ENCODE measurements at places on chromosomes 11 and 22. TPM values are rescaled to one million over a fixed set of nuclear protein-coding genes. Genes with fewer than 3 reads are reported as not detected.

The APOBEC3G gene
- 13.3 TPM for total RNA-seq

The SUSD2 gene
- total RNA-seq, result 7.9 TPM

The KLHDC7B gene
- 0.29 TPM for total RNA-seq

The ANO1 gene
- total RNA-seq, result 95.0 TPM

The SPDYC gene
- total RNA-seq, result not detected

The NUDT8 gene
- 12.0 TPM for total RNA-seq

- H3K4me3 ChIP-seq, result no peak overlapping the region
- DNase-seq, result no peak
- H3K4me1 ChIP-seq, result no peaks in the 10 kb centered on the region
- no peak overlapping the region for H3K27ac ChIP-seq
- no peaks in the 10 kb centered on the region for H3K27me3 ChIP-seq
- no peaks in the 10 kb centered on the region for H3K36me3 ChIP-seq
These were observed 9.2 kb downstream of the CLDN5 start for GRCh38 chr22:19514831-19515565.

DNA sequence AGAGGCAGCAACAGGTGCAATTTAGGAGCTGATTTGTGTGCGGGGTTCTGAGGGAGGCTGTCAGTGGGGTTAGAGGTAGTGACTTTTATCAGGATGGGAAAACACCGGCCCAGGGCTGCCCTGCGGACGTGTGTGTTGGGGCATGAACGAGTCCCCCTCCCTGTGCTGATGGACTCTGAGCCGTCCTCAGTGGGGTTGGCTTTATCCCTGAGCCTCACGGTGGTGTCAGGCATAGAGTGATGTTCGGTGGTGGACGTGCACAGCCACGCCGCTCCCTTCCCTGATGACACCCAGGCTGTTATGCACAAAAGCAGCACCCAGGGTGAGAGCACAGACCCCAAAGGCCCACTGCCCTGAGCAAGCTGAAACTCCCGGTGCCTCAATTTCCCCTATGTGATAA, 809.1 kb downstream of the BRD1 start:
- no peaks in the 10 kb centered on the region for H3K27me3 ChIP-seq
- peak; percentile 48 for DNase-seq

DNA sequence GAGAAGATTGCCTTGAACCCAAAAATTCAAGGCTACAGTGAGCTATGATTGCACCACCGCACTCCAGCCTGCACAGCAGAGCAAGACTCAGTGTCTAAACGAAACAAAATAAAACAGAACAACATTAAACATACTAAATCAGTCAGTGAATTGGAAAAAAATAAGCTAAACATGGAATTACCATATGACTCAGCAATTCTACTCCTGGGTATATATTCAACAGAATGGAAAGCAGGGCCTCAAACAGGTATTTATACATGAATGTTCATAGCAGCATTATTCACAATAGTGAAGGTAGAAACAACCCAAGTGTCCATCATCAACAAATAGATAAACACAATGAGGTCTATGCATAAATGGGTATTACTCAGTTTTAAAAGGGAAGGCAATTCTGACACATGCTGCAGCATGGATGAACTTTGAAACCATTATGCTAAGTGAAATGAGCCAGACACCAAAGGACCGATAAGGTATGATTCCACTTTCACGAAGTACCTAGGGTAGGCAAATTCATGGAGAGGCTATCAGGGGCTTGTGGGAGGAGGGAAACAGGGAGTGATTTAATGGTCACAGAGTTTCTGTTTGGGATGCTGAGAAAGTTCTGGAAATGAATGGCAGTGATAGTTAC, 15.5 kb downstream of the NTM start:
- H3K4me3 ChIP-seq, result no peak overlapping the region
- H3K36me3 ChIP-seq, result no peaks in the 10 kb centered on the region
- H3K4me1 ChIP-seq, result no peaks in the 10 kb centered on the region

DNA sequence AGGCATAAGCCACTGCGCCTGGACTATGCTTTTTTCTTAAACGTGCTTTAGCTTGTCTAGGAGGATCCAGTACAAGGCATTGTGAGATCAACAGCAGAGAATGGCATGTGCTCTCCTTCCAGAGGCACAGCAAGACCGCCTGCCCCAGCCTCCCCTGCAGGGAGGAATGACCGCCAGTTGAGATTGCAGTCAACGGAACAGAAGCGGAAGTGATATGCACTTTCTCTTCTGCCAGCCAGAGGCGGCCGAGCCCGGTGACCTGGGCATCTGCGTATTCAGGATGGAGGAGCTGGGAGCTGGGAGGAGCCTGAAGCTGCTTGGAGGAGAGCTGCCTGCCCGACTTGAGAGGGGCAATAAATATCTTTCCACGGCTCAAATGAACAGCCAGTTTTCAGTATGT, 243.0 kb downstream of the CTTN start:
- H3K36me3 ChIP-seq, result no peaks in the 10 kb centered on the region
- DNase-seq, result no peak
- no peaks in the 10 kb centered on the region for H3K27me3 ChIP-seq
- no peak overlapping the region for H3K27ac ChIP-seq
- no peak overlapping the region for H3K4me3 ChIP-seq
- no peaks in the 10 kb centered on the region for H3K4me1 ChIP-seq

GRCh38 chr22:32583921-32584335, 109.3 kb downstream of the FBXO7 start:
- no peaks in the 10 kb centered on the region for H3K36me3 ChIP-seq
- H3K27ac ChIP-seq, result peak overlapping the region; percentile 48
- H3K4me1 ChIP-seq, result no peaks in the 10 kb centered on the region
- no peaks in the 10 kb centered on the region for H3K27me3 ChIP-seq

- H3K36me3 ChIP-seq, result no peaks in the 10 kb centered on the region
- no peak overlapping the region for H3K4me3 ChIP-seq
- DNase-seq, result no peak
- H3K27ac ChIP-seq, result peak overlapping the region; percentile 33
These were observed 2.9 kb downstream of the POU2AF3 start for GRCh38 chr11:111301004-111301841.

- no peaks in the 10 kb centered on the region for H3K36me3 ChIP-seq
- no peaks in the 10 kb centered on the region for H3K4me1 ChIP-seq
- no peaks in the 10 kb centered on the region for H3K27me3 ChIP-seq
These were observed 15.3 kb upstream of the RASL10A start for GRCh38 chr22:29330753-29331152.

- no peaks in the 10 kb centered on the region for H3K4me1 ChIP-seq
- no peaks in the 10 kb centered on the region for H3K36me3 ChIP-seq
- H3K27me3 ChIP-seq, result no peaks in the 10 kb centered on the region
- H3K27ac ChIP-seq, result peak overlapping the region; percentile 76
- H3K4me3 ChIP-seq, result no peak overlapping the region
These were observed 50.5 kb downstream of the MAPK1 start for GRCh38 chr22:21816787-21817496.

DNA sequence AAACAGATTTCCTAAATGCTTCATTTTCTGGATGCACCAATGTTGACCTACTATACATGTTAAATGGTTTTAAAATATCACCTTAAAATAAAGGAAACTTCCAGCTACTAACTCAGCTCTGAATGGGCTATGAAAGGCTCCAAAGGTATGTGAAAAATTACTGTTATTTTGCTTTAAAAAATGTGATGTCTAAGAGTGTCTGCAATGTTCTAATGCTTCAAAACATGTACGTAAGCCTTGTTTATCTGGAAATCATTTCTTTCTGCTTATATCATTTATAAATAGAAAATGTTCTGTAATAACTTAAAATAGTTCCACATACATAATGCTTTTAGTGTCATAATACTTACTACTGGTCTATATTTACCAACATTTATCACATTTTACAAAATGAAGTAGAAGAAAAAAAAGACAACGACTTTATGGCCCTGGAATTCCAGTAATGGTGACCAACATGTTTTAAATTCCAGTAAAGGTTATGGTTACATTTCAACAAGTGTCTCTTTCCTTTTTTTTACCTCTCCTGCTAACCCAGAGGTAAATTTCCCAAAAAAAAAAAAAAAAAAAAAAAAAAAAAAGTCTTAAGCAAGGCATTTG, 2.5 kb downstream of the BDNF start:
- no peak for DNase-seq
- H3K27ac ChIP-seq, result no peak overlapping the region
- H3K36me3 ChIP-seq, result no peaks in the 10 kb centered on the region

GRCh38 chr22:28408709-28409108, 270.9 kb downstream of the TTC28 start:
- no peak for DNase-seq
- no peaks in the 10 kb centered on the region for H3K36me3 ChIP-seq
- no peaks in the 10 kb centered on the region for H3K27me3 ChIP-seq
- no peaks in the 10 kb centered on the region for H3K4me1 ChIP-seq

DNA sequence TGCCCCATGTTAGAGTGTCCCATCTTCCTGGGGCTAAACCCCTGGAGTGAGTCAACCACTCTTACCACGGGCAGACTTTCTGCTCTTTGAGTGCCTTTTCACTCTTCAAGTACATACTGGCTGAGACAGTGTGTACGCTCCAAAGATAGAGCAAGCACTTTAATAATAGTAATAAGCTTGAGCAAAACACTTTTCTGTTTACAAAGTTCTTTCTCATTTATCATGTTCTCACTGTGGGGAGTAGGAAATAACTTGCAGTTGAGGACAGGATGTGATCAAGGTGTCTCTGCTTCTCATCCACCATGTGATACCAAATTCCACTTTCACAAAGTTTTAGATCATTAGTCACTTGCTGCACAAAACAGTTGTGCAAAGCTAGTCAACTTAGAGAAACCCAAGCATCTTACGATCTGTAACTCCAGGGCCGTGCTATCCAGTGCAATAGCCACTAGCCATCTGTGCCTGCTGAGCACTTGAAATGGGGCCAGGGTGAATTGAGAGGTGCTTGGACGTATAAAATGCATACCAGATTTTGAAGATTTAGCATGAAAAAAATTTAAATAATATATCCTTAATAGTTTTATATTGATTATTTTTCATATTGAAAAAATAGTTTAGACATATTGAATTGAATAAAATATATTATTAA, 135.3 kb downstream of the KIF18A start:
- no peak for DNase-seq
- no peak overlapping the region for H3K27ac ChIP-seq
- H3K36me3 ChIP-seq, result no peaks in the 10 kb centered on the region
- no peak overlapping the region for H3K4me3 ChIP-seq

DNA sequence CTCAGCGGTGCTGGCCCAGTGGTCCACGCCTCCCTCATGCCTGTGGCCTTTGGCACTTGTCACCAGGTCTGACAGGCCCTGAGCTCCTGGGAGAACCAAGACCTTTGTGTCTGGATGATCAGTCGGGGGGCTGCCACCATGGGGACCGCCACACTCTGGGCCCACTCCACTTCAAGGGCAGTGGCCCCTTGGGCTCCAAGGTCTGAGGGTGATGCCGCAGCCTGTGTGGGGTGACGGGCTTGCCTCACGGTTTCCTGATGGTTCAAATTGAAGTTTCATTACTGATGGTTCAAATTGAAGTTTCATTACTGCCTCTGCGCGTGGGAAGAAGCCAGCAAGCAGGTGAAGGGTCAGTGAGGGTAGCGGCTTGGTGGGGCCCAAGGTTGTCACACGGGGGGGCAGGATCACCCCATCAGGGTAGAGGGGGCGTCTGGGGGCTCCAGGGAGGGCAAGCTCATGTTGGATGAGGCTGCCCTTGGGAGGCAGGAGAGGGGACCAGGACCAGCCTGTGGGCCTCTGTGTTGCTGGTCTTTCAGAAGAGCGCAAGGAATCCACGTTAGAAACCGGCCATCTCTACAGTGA, 27.5 kb downstream of the TRMU start:
- no peak overlapping the region for H3K27ac ChIP-seq
- H3K27me3 ChIP-seq, result no peaks in the 10 kb centered on the region
- H3K4me1 ChIP-seq, result no peaks in the 10 kb centered on the region
- no peak for DNase-seq
- H3K4me3 ChIP-seq, result no peak overlapping the region

- H3K4me3 ChIP-seq, result no peak overlapping the region
- no peaks in the 10 kb centered on the region for H3K36me3 ChIP-seq
- H3K27ac ChIP-seq, result no peak overlapping the region
- no peaks in the 10 kb centered on the region for H3K27me3 ChIP-seq
- DNase-seq, result no peak
These were observed 56.5 kb upstream of the FIBIN start for GRCh38 chr11:26937386-26937785.

DNA sequence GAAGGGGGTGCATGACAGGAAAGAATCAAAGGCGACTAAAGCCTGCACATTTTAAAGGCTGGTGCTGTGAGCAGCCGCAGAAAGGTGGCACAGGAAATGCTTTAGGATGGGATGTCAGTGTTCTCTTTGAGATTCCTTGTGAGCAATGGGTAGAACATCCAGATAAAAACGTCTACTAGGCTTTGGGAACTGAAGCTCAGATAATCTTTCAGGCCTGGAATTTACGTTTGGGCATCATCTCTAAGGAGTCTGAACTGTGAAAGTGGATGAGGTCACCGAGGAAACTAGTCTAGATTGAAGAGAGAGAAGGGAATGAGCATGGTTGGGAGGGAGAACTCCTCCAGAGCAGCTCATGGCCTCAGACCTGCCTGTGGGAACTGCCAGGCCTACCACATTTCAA, 65.7 kb downstream of the FLI1 start:
- H3K4me3 ChIP-seq, result no peak overlapping the region
- no peak for DNase-seq
- H3K27me3 ChIP-seq, result peaks cover 5% of the 10 kb centered on the region

DNA sequence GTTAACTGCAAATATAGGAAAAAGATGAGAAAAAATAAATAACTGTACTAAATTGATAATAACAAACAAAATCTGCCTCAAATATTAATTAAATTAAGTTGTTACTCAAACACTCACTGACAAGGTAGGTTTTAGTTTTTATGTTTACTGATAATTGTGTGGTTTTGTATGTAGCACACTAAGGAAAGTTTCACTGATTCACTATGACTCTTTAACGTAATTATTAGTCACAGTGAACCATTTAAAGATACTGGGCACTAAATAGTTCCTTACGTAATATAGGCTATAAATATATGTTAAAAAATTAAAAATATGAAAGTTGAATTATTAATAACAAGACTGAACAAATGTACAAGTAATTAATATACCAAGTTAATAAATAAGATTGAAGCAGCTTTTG, 2330.0 kb upstream of the RAG2 start:
- no peak overlapping the region for H3K4me3 ChIP-seq
- H3K36me3 ChIP-seq, result no peaks in the 10 kb centered on the region
- no peak overlapping the region for H3K27ac ChIP-seq
